ENCODE measurements at places on chromosomes 3 and 15.

DNA sequence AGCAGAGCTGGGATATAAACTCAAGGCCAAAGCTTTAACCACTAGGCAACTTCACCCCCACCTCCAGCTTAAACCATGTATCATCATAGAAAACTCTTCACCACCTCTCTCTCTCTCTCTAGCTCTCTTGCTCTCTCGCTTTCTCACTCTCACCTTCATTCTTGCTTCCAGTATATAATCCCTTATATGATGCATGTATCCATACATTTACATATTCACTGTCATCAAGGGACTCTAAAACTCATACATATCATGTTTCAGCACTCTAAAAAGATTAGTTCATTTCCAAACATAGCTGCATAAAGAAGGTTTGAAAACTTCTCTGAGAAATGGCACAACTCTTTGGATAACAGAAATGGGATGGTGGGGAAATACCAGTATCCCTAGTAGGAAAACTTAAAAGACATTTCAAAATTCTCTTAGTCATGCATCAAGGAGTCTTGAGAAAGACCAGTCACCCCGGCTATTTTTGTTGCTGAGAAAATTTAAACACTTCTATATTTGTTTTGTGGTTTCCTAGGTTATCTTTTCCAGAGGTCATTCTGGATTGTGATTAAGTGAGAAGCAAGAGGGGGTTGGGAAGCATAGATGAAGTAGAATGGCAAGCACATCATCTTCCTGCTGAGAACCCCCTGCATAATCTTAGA lies 447.8 kb upstream of the THBS1 start:
- DNase-seq = no peak

DNA sequence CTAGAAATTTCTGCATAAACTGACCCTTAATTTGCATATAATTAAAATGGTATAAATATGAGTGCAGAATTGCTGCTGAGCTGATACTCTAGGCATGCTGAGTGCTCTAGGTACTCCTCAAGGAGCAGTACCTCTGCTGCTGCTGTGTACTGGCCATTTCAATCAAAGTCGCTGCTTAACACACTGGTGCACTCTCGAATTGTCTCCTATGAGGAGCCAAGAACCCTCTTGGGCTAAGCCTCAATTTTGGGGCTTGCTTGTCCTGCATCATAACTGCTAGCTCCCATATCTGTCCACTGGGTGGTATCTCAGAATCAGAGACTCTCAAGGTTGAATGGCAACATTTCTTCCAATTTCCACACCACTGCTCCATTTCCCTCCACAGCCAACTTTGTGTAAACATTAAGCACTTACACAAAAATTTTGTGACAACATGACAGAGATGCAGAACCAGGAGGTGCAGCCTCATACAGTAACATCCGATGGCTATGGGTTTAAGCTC lies 82.5 kb downstream of the XXYLT1 start:
- DNase-seq = no peak

GRCh38 chr3:81024560-81024959 lies 736.9 kb downstream of the GBE1 start:
- DNase-seq = no peak

DNA sequence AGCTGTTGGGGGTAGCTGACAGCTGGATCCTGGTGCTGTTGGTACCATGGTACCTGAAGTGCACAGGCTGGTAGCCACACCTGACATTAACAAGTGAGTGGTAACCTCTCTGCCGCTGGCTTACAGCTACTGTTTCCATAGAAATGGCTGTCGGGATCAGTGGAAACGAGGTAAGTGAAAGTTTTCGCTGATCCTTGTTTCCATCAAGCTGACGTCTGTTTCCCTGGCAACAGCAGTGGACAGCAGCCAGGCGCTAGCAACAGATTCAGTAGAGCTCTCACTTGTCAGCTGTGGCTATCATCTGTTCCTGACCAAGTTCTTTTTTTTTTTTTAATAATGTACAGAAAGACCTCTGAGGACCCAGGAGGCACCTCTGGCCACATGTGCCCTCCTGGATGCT lies 166.2 kb downstream of the CHDH start:
- DNase-seq = no peak

- DNase-seq = no peak
These were observed 117.6 kb downstream of the FEZF2 start for GRCh38 chr3:62255758-62256157.

DNA sequence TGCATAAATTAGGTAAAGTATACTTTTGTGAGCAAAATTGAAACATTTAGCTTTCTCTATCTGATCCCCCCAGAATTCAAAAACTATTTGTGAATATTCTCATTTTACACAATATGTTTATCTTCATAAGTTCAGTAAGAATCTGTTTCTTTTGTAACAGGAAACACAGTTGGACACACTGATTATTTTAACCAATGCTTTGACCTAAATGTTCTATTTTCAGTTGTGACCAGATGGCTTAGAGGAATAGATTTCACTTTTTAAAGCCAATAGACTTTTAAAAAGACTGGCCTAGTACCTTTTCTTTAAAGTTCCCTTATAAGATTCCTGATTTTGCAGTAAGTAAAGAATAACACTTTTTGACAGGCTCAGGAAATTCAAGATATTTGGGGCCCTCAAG lies 74.0 kb upstream of the STRIT1 start:
- DNase-seq = no peak

DNA sequence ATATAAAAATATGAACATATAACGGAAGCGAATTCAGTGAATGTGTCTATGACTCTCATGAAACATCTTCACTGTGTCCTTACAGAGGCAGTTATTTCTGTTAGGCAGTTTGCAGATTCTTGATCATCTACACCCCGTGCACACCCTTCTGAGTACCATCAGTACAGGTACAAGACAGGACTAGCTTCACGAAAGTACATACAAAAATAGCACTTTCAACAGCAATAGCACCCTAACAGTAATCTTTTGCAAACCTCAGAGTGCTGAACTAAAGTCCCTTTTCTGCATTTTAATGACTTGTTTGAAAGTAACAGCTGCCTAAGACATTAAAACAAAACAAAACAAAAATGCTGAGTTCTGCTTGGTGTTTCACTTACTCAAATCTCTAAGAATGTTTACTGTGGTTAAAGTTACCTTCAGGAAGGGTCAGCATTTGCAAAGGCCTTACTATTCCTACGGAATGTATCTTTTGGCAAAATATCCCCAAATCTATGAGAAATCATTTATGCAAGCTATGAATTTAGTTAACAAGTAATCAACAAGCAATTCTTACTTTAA lies 104.1 kb downstream of the CNTN3 start:
- DNase-seq = no peak

DNA sequence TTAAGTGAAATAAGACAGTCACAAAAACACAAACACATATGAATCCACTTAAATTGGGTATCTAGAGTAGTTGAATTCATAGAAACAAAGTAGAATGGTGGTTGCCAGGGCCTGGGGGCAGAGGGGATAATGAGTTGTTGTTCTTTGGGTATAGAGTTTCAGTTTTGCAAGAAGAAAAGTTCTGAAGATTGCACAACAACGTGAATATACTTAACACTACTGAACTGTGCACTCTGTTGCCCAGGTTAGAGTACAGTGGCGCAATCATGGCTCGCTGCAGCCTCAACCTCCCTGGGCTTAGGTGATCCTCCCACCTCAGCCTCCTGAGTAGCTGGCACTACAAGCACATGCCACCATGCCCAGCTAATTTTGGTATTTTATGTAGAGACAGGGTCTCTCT lies 14.9 kb downstream of the GRAMD2A start:
- DNase-seq = no peak

DNA sequence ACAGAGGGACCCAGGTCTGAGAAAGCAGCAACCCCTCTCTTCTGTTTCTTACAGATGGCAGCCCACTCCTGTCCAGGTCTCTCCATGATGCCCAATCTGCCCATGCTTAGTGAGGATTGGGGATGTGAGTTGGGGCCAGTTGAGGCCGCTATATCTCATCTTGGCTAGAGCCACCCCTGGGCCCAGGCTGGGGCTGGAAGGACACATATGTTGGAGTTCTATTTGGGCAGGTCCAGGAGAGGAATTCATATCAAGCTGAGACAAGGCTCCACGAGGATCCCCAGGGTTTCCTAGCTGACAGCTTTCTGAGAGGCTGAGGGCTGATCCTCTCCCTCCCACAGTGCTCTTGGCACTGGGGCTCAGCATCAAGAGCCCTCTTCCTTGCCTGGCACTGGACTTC lies 11.4 kb downstream of the TGM5 start:
- DNase-seq = no peak

DNA sequence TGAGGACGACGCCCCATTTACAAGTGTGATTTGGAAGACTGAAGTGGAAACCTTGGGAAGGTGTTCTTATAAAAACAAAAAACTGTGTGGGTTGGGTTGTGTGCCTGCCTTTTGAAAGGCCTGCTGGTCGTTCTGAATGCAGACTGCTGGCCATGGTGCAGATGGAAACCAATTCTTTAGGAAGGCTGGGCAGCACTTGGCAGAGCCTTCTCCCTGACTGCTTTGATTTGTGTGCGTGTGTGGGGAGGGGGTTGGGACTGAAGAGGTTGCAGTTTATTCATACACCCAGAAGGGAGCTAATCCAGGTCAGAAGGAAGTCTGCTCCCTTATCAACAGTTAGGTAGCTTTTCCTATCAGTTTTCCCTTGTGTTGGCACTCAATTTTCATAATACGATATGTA lies 288.7 kb downstream of the SOX2 start:
- DNase-seq = no peak

Data from GM12892 (cell line).